ENCODE measurements at places on chromosomes 1 and 21.

DNA sequence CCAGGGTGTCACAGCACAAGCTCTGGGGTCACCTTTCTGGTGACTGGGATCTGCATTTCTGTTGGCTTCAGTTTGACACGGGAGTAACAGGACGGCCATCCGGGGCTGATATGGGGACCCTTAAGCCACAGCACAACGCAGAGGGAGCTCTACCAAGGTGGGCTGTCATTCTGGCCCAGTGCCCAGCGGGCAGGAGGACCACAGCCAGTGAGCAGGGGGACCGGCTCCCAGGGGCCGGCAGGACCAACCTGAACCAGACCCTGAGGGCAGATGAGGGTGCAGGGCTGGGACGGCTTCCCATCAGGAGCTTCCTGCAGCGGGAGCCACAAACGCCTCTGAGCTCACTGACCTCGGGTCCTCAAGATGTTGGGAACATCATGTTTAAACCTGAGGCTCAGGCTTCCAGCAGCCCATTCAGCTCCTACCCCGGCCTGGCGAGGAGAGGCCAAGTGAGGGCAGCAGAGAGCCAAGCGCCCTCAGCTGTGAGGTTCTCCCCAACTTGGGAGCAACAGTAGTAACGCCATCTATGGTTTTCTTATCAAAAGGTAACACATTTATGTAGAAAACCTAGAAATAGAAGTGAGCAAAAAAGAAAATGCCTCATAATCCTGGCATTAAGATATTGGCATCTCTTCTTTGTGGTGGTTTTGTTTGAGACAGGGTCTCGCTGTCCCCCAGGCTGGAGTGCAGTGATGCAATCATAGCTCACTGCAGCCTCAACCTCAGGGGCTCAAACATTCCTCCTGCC lies 26.8 kb downstream of the TMEM201 start:
- DNase-seq, result peak; percentile 52

DNA sequence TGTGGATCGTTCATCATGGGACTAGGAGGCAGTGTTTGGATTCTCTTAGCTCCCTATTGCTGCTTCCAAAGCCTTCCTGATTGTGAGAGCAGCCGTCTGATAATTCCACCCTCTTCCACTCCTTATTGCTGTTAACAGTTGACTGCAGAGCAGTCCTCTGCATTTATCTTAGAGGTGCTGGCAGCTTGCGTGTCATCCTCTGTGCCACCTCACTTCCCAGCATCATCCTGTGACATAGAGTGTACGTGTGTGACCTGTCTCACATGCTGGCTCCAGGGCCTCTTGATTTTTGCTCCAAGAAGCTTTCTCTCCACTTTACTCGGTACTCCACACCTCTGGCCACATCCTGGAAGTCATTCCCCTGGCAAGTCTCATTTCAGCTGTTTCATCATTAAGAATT lies 53.0 kb upstream of the DYNLT5 start:
- no peak for DNase-seq

- DNase-seq, result no peak
Measured at GRCh38 chr1:84223751-84224432, 77.6 kb upstream of the SAMD13 start.

DNA sequence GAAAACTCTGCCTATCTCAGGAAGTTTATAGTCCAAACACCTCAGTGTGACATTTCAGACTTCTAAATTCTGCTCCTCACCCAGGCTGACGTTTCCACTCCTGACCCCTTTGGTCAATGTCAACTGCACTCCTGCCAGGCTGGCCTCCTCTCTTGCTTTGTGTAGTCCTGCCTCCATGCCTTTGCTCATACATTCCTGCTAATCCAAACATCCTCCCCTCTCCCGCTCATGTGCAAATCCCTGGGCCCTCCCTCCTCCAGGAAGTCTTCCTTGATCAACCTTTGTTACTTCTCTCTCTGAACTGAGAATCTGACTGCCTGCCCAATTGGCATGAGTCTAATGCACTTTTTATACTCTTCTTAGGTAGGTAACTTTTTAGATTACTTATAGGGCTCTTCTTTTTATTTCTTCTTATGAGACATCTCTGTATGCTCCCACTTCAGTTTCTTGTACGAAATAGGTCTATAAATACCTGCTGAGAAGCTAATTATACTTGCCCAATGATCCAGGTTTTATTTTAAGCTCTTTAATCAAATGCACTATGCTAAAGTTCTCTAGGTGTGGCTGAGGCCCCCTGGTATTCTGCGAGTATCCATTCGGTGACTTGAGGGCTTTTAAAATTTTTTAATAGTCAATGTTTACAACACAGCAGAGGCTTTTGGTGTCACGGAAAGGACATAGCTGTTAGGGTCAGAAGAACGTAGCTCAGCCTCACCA lies 128.1 kb downstream of the PLXNA2 start:
- DNase-seq, result no peak

- no peak for DNase-seq
Measured at GRCh38 chr1:98260839-98261238, 340.0 kb upstream of the DPYD start.

DNA sequence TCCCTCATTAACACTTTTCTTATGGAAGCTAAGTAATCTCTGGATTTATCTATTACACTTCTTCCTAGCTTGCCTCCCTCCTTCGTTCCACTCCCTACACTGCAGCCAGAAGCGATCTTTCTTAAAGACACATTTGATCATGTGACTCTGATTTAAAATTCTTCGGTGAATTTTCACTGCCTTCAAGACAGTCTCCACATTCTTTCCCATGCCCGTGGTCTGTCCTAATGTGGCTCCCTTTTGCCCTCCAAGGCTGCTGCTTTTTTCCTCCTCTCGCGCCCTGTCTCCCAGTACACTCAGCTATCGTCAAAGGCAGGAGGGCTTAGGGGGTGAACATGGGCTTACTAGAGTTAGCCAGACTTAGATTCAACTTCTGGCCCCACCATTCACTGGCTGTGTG lies 64.4 kb downstream of the SDCCAG8 start:
- DNase-seq, result no peak

GRCh38 chr1:44497422-44498170 lies 92.5 kb downstream of the RNF220 start:
- no peak for DNase-seq

- DNase-seq, result no peak
Measured at GRCh38 chr1:159959451-159959850, 5.4 kb upstream of the SLAMF9 start.

- no peak for DNase-seq
Measured at GRCh38 chr1:7207875-7208646, 422.8 kb downstream of the CAMTA1 start.

GRCh38 chr1:26005434-26006105 lies 7.7 kb upstream of the PAFAH2 start:
- DNase-seq, result no peak

DNA sequence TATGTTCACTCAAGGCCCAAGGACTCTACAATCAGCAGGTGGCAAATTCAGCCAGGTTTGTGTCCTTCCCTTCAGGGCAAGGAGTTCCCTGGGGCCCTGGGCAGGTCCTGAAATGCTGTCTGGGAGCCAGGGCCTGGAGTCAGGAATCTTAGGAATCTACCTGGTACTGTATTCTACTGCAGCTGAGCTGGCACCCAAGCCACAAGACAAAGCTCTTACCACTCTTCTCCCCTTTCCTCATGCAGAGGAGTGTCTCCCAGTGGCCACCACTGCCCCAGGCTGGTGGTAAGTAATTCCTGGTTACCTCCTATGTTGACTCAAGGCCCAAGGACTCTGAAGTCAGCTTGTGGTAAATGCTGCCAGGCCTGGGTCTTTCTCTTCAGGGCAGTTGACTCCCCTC lies 153.4 kb downstream of the NRIP1 start:
- no peak for DNase-seq

- DNase-seq, result no peak
Measured at GRCh38 chr1:170967042-170967910, 31.9 kb downstream of the MROH9 start.

- no peak for DNase-seq
Measured at GRCh38 chr1:18088077-18088594, 19.5 kb upstream of the IGSF21 start.

DNA sequence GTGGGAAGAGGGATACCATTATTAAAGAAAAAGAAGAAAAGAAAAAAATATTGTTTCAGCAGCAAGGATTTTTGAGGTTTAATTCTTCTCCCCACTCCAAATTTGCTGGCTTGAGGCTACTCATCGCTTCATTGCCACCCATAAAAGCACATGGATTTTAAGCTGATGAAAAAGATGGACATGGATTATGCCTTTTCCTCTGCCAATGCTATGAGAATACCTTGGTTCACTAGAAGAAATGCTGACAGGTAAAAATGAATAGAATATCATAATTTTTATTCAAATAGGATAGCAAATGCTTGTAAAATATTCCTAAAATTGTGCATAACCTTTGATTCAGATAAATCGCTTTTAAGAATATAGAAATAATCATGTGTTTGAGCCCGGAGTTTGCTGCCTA lies 289.7 kb upstream of the DPYD start:
- no peak for DNase-seq

- DNase-seq, result no peak
Measured at GRCh38 chr1:186050360-186050759, 316.2 kb downstream of the HMCN1 start.

GRCh38 chr1:75129660-75129982 lies 4.6 kb upstream of the LHX8 start:
- no peak for DNase-seq

- peak; percentile 82 for DNase-seq
Measured at GRCh38 chr1:159012495-159012894, 2.8 kb downstream of the IFI16 start.

DNA sequence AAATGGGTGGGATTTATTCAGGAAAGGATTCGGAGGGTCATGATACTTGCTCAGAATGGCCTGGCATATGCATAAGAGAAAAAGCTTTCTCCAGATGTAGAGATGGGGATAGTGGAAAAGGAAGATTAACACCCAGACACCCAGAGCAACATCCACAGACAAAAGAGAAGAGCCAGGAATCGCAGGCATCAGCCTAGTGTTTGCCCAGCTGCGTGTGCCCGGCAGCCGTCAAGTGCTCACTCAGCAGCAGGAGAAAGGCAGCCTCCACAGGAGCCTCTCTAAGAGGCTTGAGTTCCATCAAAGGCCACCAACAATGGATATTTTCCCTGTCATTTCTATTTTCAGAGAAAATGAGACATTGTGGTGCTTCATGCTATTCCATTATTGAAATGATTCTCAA lies 54.7 kb downstream of the NTPCR start:
- DNase-seq, result no peak

DNA sequence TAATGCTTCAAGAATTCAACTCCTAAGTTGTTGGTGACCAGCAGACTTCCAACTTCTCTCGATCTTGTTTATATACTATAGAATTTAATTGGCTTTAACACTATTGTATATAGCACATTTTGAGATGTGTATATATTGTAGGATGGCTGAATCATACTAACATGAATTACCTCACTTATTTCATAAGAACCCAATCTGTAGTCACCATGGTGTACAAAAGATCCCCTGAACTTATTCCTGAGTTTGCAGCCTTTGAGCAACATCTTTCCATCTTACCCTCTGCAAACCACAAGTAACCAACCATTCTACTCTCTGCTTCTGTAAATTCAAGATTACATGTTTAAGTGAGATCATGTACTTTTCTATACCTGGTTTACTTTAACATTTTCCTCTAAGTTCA lies 12.3 kb downstream of the ZP4 start:
- no peak for DNase-seq

DNA sequence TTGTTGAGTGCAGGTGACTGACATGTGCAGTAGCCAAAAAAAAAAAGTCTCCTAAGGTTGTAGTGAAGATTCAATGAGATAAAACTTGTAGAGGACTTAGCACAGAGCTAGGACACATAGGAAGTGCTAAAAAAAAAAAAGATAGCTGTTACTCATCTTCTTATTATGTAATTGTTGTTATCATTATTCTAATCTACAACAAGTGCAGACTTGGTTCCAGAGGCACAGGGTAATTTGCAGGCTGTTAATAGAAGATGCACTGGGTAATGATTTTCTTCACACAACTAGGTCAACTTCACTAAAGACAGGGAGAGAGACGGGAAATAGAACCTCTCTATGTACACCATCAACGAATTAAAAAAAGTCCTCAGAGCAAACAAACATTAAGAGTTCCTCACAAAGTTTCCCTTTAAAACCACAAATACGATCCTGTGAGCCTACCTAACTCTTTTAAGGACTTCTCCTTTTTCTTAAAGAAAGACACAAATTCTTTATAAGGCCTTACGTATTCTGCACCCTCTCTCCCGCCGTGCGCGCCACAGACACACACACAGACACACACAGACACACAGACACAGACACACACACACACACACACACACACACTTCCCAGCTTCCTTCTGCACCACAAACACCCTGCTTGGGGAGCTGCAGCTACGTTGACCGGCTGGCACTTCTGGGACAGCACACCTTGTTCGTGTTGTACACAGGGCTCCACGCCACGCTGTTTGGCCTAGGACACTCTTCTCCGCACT lies 49.8 kb upstream of the GADD45A start:
- DNase-seq, result peak; percentile 12

- DNase-seq, result no peak
Measured at GRCh38 chr1:33972676-33973395, 109.0 kb downstream of the HMGB4 start.

- DNase-seq, result peak; percentile 58
Measured at GRCh38 chr1:149917571-149918144, at the start of gene SV2A. TSS of gene SV2A (minus strand) at chr1:149917844. CDS start at chr1:149913840, 4,004 bp downstream.

DNA sequence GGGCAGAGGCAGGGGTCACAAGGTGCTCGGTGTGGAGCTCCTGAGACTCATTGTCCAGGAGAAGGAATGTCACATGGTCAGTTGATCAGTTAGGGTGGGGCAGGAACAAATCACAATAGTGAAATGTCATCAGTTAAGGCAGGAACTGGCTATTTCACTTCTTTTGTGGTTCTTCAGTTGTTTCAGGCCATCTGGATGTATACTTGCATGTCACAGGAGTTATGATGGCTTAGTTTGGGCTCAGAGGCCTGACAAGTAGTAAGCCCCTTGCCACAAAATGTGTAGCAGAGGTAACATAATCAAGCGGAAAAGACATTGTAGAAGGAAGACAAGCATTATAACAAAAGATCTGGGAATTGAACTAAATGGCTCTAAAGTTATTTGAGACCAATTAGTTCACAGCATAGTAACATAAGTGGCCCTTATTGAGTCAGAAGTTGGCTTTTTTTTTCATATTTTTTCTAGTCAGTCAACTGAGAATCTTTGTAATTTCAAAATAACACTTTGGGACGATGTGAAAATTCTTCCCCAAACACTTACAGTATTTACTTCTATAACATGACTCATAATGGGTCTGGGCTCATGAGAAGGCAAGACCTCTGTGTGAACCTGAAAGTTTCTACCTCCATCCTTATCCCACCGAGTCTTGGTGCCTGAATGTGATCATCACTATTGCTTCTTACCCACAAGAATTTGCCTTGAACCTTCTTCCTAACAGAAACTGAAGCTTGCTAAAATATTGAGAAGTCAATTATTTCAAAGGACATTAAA lies 137.0 kb upstream of the DPT start:
- DNase-seq, result no peak

GRCh38 chr1:233144434-233144833 lies 151.1 kb downstream of the PCNX2 start:
- no peak for DNase-seq

- no peak for DNase-seq
Measured at GRCh38 chr1:80410233-80410632, 1390.5 kb upstream of the ADGRL2 start.

DNA sequence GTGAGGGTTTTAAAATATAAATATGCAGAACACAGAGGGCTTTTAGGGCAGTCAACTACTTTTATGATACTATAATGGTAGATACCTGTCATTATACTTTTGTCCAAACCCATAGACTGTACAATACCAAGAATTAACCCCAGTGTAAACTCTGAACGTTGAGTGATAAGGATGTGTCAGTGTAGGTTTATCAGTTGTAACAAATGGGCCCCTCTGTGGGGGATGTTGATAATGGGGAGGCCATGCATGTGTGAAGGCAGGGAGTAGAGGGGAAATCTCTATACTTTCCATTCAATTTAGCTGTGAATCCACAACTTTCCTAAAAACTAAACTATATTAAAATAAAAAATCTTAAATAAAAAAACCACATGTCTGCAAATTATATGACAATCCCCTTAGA lies 193.5 kb upstream of the CAMK1G start:
- no peak for DNase-seq

Measured in CD4-positive, alpha-beta T cell treated with Interleukin-4 for 1 hour (primary cell).